Smooth muscle cell of the brain vasculature (primary cell): ENCODE measurements at places on chromosomes 16 and 17.
A peak's percentile ranks its signal among the peaks of the same experiment; 100 is the strongest.

DNA sequence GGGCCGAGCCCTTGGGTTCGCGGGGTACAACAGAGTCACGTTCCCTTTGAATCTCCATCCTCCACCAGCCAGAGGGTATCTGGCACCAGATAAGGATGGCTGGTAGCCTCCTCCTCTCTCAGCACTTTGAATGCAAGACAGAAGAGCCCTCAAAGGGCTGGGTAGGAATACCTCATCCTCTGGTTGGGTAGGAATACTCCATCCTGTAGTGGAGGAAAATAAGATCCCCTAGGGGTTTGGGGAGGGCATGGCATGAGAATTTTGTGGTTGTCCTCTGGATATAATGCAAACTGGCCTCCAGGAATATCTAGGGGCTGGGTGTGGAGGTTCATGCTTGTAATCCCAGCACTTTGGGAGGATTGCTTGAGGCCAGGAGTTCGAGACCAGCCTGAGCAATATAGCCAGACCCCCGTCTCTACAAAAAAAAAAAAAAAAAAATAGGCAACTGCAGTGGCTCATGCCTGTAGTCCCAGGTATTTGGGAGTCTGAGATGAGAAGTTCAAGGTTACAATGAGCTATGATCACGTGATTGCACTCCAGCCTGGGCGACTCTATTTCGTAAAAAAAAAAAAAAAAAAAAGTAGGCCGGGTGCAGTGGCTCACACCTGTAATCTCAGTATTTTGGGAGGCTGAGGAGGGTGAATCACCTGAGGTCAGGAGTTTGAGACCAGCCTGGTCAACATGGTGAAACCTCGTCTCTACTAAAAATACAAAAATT is 2.7 kb downstream of the IGFBP4 start:
- DNase-seq = no peak

DNA sequence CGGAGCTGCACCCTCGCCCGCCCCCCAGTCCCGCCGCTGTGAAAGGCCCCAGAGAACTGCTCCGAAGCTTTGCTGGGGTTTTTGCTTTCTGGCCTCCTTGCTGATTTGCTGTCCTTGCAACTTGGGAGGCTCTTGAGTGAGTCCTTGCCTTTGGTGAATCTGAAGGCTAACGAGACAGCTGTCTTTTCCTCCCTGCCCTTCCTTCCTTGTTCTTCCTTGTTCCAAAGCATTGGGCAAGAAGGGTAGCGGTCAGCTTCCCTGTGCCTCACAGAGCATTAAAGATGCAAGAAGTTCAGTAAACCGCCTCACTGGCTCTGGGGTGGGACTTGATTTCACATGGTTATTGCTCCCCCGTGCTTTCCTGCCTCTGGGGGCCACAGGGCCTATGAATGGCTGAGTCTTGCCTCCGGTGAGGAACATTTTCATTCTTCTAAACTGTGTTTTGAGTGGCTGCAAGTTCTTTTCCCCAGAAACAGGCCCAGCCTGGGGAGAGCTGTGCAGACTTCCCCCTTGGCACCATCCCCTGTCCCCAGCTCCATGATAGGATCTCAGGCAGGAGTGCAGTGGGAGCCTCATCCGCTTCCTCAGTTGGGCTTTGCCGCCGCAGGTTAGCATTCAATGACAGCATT is 1.4 kb downstream of the YPEL2 start:
- no peak for DNase-seq

DNA sequence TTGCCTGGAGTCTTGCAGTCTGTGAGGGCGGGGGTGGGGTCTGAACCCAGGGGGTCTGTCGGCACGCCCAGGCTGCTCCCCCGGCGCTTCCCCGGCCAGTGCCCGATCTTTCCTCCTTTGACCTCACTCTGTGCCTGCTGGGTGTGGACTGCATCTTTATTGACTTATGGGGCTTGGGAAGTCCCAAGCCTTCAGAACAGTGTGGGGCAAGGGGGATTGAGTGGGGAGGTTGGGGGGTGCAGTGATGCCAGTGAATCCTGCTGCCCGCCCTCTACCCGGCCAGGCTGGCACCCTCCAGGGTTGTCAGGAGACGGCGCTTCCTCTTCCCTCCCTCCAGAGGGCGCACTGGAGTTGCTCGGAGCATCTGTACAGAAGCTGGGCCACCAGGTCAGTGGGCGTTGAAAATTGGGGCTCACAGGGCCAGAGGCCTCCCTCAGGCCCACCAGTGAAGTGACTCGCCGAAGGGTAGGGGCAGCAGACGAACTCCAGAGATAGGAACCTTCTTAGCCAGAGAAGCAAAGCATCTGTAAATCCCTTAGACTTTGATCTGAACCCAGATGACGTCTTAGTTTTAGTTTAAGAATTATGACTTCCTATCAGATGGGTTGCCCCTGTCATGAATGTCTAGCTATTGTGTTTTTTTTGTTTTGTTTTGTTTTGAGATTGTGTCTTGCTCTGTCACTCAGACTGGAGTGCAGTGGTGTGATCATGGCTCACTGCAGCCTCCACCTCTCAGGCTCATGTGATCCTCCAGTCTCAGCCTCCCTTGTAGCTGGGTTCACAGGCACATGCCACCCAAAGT is 184.8 kb upstream of the CIBAR2 start:
- DNase-seq = no peak

- peak; percentile 23 for DNase-seq
These were observed 1324.9 kb upstream of the CDH8 start for GRCh38 chr16:63361032-63361624.

DNA sequence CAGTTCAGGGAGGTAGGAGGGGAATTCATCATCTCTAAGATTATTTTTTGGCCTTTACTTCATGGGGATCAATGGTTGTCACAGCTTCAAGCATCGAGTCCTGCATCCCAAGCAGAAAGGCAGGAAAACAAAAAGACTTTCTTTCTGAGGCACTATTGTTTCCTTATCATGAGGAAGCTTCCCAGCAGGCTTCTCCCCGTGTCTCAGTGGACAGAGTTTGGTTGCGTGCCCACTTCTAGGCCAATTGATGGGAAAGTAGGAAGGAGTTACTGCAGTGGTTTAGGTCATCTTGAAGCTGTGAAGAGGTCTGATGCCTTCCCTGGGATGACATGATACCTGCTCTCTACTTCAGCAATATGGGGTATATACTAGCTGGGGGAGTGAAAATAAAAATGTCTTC is 175.3 kb upstream of the CDH13 start:
- DNase-seq = no peak

GRCh38 chr17:740240-741017 is 8.0 kb downstream of the TLCD3A start:
- DNase-seq = no peak

GRCh38 chr17:6069539-6070429 is at the start of gene WSCD1:
TSS of gene WSCD1 (plus strand) at chr17:6070379. CDS start at chr17:6080659, 10,280 bp downstream.
- DNase-seq = no peak

DNA sequence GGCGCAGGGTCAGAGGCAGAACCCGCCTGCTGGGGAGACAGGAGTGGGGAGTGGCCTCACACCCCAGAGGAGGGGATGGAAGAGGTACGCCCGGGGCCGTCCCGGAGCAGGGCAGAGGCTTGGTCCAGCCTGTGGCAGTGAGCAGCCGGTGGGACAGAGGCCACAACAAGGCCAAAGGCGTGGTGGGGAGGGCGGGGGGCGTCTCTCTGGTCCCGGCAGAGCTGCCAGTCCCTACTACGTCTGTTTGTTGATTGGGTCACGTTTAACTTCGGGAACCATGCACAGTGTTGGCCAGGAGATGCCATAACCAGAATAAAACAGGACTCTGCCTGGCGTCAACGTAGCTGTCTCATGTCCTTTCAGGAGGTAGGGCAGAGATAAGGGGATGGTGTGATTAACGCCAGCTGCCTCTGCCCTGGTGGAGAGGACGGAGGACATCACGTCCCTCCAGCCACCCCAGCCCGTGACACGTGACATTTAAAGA is 192.8 kb downstream of the BANP start:
- DNase-seq = no peak

DNA sequence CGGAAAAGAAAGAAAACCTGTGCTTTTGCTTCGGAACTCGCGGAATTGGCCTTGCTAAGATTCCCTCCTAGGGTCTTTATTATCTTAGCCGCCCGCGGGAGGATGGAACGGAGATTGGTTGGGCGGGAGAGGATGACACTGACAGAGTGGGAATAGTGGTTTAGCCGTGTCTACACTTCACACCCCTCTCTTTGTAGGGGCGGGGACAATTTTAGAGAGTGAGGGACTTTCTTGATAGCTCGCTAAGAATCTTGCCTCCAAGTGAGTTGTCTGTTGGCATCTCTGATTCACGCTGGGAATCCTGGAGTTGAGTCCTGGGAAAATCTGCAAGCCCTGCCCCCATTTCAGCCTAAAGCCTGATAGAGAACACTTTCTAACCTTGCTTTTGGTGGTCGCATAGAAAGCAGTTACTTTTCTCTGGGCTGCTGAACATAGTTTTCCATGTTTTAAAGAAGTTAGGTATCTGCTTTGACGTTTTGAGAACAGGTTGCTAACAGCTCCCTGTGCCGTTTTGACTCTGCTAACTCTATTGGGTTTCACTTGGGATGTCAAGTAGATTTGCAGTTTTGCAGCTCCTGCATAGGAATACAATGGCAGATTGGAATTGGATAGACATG is 697 bp downstream of the NOL11 start:
- no peak for DNase-seq

DNA sequence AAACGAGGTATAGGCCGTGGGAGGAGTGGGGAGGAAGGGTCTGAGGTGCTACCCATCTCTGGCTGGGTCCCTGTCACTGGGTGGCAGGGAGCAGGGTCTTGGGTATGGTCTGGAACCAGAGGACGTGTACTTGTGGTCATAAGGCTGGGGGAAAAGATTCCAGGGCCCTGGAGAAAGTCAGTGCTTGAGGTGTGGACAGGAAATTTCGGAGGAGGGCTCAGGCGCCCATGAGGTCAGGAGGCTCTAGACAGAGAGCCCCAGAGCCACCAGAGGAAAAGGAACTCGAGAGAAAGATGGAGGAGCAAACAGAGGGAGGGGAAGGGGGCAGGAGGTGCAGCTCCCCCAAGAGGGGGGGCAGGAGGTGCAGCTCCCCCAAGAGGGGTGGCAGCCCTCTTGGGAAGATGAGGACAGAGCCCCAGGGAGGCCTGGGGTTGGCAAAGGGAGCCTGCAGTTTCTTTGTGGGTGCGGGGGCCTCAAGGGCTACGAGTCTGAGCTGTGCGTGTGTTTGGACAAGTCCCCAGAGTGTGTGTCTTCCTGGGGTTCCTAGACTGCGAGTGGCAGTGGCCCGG is 683 bp upstream of the SLC7A6 start:
- DNase-seq = no peak

- DNase-seq = no peak
These were observed 1.3 kb downstream of the SLC43A2 start for GRCh38 chr17:1627182-1627981.
